ENCODE measurements at places on chromosomes 5 and 9.
A peak's percentile ranks its signal among the peaks of the same experiment; 100 is the strongest.

DNA sequence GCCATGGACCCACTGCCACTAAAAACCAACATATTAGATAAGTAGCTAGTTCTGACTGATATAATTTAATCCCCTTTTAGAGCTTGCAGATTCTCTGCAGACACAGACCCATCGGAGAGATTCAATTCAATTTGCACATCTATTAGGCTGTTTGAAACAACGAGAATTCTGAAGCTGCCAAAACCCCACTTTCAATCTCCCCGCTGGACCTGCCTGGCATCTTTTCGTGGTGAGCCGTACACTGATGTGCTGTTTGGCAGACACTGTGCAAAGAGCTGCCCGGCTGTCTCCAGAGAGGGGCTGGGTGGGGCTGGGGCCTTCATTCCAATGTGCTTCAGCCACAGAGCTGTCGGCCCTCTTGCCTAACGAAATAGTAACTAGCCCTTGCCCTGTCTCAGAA lies 42.1 kb upstream of the FAM240B start:
- no peak for DNase-seq

- DNase-seq: no peak
Observed at GRCh38 chr5:147981074-147981473, 74.7 kb upstream of the C5orf46 start.

DNA sequence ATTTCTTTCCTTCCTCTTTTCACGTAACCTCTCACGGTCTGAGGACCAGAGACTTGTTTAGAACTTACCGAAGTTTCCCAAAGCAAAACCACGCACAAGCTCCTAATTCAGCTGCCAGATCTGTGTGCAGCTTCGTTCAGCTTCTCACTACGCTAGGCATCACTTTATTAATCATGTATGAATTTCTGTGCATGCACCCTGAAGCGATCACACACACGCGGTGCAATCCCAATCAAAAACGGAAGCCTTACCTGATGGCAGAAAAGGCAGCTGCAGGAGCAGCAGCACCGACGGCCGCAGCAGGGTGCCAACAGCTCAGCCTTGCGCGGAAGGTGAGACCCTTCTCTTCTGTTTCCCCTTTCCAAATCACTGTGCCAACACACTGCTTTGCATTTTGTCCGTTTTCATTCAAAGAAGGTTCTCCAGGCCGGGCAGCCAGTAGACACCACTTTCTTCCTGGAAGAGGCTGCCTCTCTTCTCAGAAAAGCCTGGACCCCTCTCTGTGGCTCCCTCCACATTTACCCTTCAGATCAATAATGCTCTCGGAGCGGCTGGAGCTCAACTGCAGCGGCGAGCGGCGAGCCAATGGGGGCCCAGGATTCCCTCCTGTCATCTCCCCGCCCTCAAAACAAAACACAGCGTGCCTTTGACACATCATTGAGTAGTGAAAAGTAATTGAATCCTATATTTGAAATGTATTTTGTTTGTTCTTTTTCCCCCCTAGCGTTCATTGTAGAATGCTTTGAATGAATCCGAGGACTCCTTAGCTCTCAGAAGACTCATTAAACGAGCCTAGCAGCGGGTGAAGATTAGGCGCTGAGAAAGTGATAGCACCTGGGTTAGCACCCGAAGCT lies at the start of gene CDH12:
Gene CDH12, minus strand, starts transcription at position 538 of the 854 bp plus-strand sequence.
- peak; percentile 6 for DNase-seq

- DNase-seq: peak; percentile 59
Observed at GRCh38 chr9:114271556-114272510, 51.1 kb upstream of the ORM1 start.

- no peak for DNase-seq
Observed at GRCh38 chr5:142181096-142181495, 72.5 kb downstream of the NDFIP1 start.

DNA sequence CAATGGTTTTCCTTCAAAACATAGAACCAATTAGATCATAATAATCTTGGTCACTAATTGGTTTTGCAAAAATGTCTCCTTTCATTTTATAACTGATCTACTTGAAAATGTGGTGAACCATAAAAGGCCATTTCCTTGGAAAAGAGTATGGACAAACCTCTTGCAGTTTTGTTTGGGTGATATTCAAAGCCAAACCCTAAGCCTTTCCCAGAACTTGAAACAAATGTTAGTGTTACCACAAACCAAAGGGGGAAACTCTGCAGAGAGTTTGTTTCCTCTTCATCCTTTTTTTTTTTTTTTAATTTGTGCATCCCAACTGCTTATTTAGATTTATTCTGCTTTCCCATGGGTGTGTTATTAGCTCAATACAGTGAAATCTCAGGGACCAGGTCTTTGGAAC lies 204.4 kb upstream of the ADAMTSL1 start:
- no peak for DNase-seq

DNA sequence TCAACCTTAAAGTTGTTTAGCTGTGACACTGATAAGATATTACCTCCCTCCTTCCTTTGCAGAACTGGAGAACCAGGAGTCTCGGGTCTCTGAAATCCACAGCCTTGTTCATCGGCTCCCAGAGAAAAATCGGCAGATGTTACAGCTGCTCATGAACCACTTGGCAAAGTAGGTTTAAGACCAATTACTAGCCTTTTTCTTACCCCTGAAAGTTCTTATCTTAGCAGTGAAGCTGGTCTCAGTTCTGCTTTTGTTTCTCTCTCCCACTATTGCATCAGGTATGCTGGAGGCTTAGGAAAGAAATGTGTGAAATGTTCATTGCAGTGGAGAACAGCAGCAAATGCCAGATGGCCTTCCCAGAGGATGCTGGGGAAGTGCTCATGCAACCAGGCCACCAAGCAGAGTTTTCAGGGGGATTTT lies 287.4 kb downstream of the ARHGAP26 start:
- peak; percentile 56 for DNase-seq

GRCh38 chr9:89810431-89810830 lies 205.6 kb downstream of the GADD45G start:
- peak; percentile 71 for DNase-seq

DNA sequence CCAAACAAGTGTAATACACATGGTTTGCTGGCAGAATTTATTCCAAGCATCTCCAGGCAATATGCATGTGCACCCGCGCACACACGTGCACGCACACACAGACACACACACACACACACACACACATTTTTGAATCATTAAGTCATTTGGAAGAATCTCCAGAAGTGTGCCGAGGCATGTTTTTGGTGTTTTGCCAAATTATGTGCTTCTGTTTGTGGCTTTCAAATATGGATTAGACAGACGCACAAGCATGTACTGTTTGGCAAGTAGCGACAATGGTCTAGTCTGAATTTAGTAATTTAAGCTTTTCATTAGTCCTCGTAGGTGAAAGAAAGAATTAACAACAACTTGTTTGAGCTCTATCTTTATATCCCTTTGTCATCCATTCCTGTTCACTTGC lies 36.7 kb downstream of the NFIB start:
- DNase-seq: peak; percentile 86

DNA sequence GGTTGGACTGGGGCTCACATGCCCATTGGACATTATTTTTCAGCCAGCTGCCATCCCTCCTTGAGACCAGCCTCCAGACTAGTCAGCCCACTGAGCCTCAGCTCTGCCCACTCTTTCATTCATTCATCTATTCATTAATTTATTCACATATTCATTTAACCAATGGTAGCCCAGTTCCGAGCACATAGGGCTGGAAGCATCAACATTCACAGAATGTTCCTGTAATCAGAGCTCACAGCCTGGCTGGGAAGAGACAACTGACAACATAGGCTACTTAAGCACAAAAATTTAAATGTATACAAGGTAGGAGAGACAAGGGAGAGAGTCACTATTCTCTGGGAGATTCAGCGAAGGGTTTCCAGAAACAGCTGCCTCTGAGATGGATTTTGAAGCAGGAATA lies 17.0 kb upstream of the PBX3 start:
- no peak for DNase-seq

- DNase-seq: no peak
Observed at GRCh38 chr9:112179816-112180215, 4.7 kb upstream of the SUSD1 start.

- DNase-seq: no peak
Observed at GRCh38 chr9:32738501-32739172, 44.7 kb upstream of the TMEM215 start.

GRCh38 chr9:108865037-108865436 lies 3.0 kb downstream of the ACTL7A start:
- DNase-seq: no peak
